CD4-positive, alpha-beta memory T cell (primary cell): ENCODE measurements at places on chromosomes 3 and 15.

DNA sequence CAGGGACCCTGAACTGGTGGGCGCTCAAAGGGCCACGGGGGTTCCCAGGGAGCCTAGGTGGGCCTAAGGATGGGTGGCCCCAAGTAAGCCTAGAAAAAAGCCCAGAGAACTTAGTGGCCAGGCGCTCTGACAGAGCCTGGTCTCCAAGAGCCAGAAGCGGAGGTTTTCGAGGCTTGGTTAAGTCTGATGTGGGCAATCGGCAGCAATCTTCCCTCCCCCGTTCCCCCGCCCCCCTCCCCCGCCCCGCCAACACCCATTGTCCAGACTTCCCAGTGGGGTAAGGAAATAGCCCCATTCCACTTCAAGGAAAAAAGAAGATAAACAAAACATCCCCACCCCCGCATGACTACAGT is 6.7 kb downstream of the EOMES start:
- DNase-seq, result no peak

DNA sequence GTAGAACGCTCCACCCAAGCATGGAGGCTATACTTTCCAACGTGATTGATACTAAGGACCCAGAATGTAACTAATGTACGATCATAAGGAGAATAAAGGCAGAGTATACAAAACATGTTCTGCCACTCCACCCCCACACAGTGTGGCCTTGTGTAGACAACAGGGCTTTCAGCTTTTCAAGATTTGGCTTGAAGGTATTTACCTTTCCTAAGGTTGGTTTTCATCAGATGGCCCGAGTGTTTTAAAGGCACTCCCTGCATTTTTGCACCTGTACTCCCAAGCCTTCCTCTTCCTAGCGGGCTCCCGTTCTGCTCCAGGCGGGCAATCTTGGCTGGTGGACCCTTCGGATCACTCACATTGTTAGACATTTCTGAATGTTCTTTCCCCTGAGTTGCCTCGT is 4.6 kb downstream of the SATB1 start:
- no peak for DNase-seq

DNA sequence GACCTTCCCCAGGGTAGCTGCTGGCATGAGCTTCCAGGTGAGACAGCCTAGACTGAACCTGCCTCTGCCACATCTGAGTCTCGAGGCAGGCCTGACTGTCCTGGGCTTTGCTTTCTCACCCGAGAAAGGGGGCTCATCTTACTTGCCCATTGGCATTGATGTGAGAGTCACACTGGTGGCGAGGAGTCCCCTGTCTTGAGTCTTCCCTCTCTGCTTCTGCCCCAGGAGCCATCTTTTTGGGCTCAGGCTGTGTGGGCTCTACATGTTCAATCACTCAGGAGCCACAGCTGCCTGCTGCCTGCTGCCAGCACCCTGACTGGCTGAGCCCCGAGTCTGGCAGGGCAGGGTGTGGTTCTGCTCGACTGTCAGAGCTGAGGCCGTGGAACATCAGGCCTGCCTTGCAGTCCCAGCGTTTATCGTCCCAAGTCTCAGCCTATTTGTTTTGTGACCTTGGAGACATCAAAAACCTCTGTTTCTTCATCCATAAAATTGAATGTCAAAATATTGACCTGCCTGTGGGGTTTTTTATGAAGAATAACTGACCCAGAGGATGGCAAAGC is 132.5 kb downstream of the DNAJB8 start:
- DNase-seq, result no peak

DNA sequence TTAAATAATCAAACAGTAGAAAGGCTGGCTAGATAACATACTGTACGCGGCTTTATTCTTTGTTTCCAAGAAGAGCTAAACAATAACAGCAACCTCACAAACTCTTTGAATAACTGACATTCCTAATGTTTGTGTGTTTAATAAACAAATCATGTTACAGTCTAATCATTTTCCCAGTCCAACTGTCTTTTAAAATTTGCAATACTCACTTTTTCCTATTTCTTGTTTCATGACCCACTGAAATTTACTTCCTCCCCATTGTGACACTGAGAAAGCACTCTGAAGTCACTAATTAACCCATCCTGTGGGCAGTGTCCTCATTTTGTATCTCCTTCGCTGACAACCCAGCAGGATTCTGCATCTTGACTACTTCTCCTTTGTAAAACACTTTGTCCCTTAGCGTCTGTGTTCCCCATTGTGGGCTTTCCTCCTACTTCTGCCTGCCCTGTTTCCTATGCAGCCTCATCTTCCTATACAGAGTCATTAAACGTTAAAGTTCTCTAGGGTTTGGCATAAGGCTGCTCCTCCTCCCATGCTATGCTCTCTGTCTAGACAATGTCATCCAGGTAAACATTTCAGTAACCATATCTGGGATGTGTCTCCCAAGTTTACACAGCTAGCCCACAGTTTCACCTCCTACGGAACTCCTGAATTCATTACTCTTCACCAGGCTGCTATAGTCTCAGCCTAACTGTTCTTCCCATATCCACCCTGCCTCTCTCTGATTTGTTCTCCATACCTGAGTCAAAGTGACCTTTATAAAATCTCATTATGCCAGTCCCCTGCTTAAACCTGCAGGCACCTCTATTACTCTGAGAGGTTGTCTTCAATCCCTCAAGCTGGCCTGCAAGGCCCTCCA is 148.9 kb downstream of the GREM1 start:
- DNase-seq, result no peak

GRCh38 chr15:90681480-90681879 is 35.7 kb upstream of the BLM start:
- no peak for DNase-seq

- no peak for DNase-seq
Observed at GRCh38 chr3:111901637-111902036, 42.6 kb downstream of the PHLDB2 start.

DNA sequence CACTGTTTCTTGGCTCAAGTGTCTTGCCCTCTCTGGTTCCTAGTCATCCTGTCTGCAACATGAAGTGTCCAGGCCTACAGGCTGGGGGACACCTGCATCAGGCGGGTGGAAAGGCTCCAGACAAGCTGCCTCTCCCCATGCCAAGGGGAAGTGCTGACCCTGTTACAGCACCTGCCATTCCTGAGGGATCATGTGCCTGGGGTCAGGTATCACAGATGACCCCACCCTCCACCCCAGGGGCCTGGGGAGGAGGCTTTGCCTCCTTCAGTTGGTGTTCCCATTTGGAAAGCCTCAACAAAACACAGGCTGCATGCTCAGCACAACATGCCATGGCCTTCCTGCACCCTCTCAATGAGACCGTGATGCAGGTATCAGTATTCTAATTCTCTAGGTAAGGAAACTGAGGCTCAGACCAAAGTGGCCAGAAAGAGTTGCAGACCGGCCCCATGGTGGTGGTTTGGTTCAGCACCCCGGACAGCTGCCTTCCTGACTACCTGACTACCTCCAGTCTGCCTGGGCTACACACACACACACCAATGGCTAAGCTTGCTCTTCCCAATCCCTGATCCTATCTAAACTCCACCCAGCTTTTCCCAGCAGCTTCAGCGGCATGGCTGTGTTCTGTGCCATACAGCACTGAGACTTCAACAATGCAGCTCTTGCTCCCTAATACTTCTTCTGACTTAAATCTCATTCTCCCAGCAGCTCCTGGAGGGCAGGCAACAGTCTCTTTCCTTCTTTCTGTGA is 69.7 kb upstream of the LINGO1 start:
- DNase-seq, result no peak

- no peak for DNase-seq
Observed at GRCh38 chr3:126149256-126149902, 31.0 kb downstream of the ALDH1L1 start.

DNA sequence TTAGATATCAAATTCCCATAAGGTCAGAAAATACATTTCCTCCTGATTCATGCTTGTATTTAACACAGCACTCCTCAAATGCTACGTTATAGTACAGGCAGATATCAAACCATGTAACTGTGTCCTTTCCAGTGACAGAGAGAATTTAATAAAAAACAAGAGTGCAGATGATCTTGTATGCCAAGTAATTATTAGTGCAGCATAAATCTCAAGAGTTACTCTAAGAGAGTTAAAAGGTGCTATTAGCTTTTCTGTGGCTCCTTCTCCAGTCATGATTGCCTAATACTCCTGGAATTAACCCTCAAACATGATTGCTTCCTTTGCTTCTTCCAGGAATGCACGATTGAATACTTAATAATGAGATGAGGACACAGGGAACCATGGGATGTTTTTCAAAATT is 413.0 kb upstream of the DPH6 start:
- no peak for DNase-seq

DNA sequence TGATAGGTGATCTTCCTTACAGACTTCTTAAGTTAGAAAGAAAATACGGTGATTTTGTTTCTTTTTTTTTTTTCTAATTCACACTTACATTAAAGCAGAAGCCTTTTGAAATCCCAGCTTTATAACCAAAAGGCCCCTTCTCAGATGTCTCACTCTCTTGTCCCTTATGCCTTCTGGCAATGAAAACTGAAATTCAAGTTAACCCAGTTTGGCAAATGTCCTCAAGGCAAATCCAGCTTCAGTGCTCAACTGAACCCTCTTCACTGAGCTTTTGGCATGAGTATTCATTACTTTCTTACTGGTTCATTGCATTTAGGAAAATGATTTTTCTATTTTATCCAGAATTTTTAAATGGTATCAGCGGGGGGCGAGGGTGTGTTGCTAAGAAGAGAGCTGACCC is 17.0 kb downstream of the PLCH1 start:
- DNase-seq, result no peak

GRCh38 chr3:61535826-61536225 is 25.5 kb upstream of the PTPRG start:
- DNase-seq, result no peak

- DNase-seq, result no peak
Observed at GRCh38 chr15:69497667-69498066, 45.0 kb downstream of the RPLP1 start.

- DNase-seq, result no peak
Observed at GRCh38 chr3:127012091-127012490, 29.2 kb downstream of the PLXNA1 start.

DNA sequence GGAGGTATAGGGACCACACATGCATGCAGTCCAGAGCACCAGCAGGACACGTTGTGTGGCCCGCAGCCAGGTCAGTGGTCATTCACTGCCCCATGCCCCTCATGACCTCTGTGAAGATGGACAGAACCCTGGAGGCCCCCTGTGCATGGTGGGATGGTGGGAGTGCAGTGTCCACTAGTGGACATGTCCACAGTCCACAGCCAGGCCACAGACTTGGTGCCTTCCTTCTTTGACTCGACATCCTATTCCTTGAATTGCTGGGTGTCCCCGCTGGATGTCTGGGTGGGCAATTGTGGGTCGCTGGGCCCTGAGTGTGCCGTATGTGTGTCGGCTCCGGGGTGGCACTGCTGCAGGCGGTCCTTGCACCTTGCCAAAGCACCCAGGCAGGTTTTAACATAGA is 35.7 kb downstream of the KLF15 start:
- no peak for DNase-seq

- no peak for DNase-seq
Observed at GRCh38 chr3:58334013-58334321, 1.3 kb downstream of the PXK start.

DNA sequence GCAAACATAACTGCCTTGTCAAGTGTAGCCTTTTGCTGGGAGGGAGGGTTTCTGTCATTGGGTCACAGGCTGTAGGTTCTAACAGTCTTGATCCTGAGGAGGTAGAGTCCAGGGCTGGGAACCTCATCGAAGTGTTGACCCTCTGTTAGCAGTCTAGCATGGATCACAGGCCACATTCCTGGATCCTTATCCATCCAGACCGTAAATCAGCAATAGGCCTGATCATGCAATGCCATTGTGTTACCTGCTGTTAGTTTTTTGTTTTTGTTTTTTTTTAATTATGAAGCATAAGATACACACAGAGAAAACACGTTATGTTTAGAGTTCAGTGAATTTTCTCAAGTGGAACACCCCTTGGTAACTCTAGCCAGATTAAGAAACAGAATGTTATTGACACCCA is 282.0 kb upstream of the TPM1 start:
- no peak for DNase-seq

DNA sequence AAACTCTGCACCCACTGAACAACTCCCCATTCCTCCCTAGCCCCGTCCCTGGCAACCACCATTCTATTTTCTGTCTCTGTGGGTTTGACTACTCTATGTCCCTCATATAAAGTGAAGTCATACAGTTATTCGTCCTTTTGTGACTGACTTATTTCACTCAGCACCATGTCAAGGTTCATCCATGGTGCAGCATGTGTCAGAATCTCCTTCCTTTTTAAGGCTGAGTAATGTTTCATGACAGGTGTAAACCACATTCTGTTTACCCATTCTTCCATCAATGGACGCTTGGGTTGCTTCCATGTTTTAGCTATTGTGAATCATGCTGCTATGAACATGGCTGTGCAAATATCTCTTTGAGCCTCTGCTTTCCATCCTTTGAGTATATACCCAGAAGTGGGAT is 192.3 kb upstream of the NSMCE3 start:
- DNase-seq, result no peak

DNA sequence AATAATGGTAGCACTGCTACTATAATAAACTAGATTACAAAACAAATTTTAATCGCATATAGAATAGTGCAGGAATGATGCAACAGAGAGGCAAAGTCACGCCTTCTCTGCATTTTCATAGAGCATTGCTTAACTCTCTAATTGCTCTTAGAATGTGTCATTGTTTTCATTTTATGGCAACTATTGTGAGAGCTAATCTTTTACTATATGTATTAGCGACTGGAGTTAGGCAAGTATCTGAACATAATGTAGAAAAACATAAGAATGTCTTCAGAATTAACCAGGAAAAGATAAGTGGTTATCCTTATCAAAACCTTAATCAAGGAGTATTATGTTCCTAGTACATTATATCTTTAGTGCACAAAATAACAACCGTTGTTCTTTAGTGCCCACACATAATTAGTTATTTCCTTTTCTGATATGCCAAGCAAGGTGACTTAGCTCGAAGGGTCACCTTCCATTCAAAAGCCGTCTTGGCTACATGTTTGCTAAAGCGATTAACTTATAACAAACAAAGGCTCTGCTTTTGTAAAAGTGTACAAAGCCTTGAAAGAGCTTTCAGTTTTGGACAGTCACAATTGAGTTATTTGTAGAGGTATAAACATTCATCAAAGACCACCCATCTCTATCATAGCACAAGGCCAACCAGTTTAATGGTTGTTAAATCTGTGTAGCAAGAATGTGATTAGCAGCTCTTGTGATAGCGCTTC is 1328.9 kb downstream of the ROBO2 start:
- no peak for DNase-seq

DNA sequence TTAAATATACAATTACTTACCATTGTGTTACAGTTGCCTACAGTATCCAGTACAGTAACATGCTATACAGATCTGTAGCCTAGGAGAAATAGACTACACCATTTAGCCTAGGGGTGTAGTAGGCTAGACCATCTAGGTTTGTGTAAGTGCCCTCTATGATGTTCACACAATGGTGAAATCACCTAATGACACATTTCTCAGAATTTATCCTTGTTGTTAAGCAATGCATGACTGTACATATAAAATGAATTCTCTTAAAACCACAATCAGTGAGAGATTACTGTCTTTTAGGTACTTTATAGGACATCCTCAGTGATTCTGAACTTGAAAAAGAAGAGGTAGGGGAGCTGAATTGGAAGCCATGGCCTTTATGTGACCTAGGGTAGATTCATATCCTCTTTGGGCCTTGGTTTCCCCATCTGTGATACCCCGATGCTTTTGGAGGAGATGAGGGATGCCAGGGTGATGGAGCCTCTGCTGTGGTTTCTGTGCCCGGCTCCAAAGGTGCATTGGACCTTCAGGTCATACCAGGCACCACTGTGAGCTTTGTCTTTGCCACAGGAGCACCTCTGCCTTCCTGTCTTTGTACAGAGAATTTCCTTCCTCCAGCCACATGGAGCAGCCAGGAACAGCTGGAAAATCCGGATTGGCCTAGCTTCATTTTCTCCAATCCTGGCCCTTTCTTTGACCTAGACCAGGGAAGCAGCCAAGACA is 51.9 kb upstream of the FLNB start:
- no peak for DNase-seq

- no peak for DNase-seq
Observed at GRCh38 chr15:101526021-101526420, 36.5 kb upstream of the PCSK6 start.
